Glomerular endothelial cell (primary cell): ENCODE measurements at places on chromosomes 16 and 17. TPM values are rescaled to one million over a fixed set of nuclear protein-coding genes. Genes with fewer than 3 reads are reported as not detected.

DNA sequence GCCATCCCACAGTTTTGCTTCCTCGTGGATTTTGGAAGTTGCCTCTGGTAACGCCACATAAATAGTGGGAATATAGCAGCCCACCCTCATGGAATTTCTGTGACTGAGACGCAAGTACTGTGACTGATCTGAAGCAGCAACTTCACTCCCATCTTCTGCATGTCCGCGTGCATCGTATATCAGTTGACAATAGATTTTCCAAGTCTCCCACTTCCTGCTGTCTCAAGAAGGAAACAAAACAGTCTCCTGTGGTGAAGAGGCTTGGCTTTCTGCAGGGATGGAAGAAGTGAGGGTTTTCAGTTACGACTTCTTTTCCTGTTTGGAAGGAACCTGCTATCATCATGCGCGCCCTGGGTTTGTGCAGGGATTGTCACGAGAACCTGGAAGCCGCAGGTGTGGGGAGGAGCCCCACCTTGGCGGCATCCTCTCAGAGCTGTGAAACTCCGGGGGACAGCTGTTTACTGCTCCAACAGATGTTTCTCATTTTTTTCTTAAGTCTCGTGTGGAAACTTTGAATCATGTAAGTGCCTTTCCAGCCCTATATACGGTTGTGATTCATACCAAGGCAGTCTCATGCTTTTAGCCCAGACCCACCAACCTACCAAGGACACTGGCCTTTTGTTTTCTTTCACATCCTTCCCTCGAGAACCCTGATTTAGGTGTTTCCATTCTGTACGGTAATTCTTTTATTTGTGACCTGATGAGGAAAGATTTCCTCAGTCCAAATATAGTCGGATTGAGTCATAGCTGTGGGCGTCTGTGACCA lies 57.5 kb downstream of the WIPI1 start:
- no peak for DNase-seq

GRCh38 chr17:64777415-64778239 lies 115.5 kb upstream of the SMURF2 start:
- DNase-seq, result no peak

GRCh38 chr16:28935346-28935745 lies 3.6 kb downstream of the CD19 start:
- DNase-seq, result no peak

The PRAC1 gene
- not detected in 2 replicates for total RNA-seq

DNA sequence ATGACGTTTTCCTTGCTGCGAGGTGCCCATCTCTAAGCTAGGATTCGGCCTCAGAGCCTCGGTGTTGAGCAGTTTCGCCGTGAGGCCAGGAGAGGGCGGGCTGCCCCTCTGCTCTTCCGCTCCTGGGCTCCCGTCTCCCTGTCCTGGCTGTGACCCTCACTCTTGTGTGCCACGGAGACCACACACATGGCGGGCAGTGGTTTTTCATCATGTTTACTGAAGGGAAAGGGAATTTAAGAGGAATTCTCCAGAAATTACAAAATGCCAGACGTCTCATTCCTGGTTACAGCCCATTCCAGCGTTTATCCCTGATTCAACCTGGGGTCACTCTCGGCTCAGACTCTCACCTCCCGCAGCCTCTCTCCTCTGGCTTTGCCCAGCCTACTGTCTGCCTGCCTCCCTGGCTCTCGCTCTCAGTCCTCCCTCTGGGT lies 96.8 kb upstream of the ELAC2 start:
- DNase-seq, result no peak

The CD300LF gene
- total RNA-seq, result not detected in 2 replicates

The ZNF423 gene
- 1.8 and 3.4 TPM in 2 replicates for total RNA-seq

The TPSG1 gene
- total RNA-seq, result not detected in 2 replicates

DNA sequence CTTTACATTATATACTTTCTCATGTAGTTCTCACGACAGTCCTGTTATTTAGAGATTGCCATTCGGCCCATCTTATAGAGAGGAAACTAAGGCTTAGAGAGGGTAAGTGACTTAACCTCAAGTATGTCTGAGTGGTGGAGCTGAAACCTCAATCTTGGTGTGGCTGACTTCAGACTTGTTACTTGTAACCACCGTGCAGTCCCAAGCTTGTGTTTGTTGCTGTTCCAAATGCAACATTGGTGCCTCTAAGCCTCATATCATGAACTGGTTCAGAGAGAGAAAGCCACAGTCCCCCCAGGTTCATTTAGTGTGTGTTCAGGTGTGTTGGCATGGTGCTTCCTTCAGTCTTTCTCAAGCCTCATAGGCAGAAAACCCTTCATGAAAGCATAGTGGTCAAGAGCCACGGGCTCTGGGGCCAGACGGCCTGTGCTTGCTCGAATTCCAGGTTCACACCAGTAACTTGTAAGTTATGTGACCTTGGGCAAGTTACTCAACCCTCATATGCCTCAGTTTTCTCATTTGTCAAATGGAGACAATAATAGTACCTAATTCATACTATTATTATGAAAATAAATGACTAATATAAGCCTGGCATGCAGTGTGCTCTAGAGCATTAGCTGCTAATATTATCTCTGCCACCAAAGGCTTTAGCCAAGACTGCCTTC lies 39.9 kb downstream of the CDH1 start:
- DNase-seq, result no peak

The DERL2 gene
- 45.2 and 55.9 TPM in 2 replicates for total RNA-seq

The PRRT2 gene
- total RNA-seq, result 0.41 and 0.44 TPM in 2 replicates

DNA sequence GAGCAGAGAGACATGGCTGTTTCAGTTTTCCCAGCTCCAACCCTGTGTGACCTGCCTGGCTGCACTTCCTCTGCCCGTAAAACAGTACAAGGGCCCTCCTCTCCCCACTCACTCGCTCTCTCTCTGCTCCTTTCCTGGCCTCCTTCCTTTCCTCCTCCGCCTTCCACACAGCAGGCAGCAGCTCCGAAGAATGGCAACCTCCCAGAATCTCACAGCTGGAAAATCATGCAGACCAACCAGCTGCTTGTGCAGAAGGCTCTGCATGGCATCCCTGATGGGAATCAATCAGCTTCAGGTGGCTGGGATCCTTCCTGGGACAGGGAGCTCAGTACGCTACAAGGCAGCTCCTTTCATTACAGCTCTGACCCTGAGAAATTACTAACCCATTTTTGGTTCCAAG lies 27.4 kb downstream of the TMEM132E start:
- DNase-seq, result no peak

The SLC5A2 gene
- total RNA-seq, result not detected in 2 replicates

DNA sequence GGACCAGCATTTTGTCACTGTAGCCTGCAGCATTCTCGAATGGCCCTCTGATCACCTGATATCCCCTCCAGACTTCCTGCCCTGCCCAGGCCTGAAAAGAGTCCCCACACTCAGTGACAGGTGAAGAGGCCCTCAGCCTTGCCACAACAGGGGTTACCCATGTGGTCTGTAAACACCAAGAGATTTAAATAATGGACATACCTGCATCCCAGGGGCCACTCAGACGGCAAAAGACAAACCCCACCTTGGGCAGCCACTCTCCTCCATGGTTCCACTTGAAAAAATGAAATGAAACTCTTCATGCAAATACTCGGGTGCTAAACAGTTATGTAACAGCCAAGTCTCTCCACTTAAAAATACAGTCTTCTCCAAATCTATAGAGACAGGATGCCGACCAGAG lies 22.9 kb upstream of the PECAM1 start:
- DNase-seq, result no peak

The CRISPLD2 gene
- 9.9 and 19.0 TPM in 2 replicates for total RNA-seq

DNA sequence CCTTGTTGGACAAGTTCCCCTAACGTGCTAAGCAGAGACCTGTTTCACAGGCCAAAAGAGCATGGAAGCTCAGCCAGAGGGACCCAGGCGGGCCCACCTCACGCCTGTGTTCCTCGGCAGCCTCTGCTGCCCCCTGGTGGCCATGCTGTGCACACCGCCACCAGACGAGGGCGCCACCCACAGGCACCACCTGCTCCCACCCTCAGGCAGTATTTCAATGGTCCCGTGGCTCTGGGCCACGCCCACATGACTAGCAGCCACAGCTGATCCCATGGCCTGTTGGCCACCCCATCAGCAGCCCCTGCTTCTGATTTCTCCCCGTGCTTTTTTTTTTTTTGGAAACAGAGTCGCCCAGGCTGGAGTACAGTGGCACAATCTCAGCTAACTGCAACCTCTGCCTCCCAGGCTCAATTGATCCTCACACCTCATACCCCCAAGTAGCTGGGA lies 18.9 kb downstream of the MPG start:
- no peak for DNase-seq
